ENCODE measurements at places on chromosomes 13 and 19.

DNA sequence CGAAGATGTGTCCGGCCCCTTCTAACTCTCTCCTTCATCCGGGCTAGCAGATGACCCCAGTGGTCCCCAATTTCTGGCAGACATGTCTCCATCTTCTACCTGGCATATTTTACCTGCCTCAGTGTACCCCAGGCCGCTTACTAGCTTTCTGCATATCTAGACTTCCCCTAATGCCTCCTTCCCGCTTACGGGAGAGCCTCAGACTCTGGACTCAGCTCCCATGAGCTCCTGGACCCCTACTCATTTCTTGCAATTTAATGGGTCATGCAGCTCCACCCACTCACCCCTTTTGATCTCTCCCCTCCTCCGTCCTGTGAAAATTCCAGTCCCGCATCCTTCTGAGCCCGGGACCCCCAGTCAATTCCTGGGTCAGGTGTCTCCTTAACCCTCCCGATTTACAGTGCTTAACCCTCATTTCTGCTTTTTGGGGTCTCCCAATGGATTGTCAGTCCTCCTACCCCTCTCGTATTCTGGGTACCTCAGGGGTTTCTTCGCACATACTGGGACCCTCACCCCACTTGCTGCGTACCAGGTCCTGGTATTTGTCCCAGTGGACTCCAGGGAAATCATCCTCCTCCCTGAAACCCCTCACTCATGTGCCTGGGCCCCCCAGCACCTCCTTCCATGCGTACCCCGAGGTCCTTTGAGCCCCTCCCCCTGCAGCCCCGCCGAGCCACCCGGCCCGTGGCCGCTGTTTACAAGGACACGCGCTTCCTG, 500 bp upstream of the JUNB start:
- DNase-seq, result no peak
- H3K4me3 ChIP-seq, result no peak overlapping the region
- peaks cover 25% of the 10 kb centered on the region for H3K4me1 ChIP-seq

GRCh38 chr13:27088619-27089018, 83.0 kb downstream of the USP12 start:
- no peaks in the 10 kb centered on the region for H3K4me1 ChIP-seq
- no peaks in the 10 kb centered on the region for H3K27me3 ChIP-seq
- no peak for DNase-seq
- no peak overlapping the region for H3K4me3 ChIP-seq
- H3K36me3 ChIP-seq, result no peaks in the 10 kb centered on the region

- DNase-seq, result no peak
- no peak overlapping the region for H3K27ac ChIP-seq
- no peaks in the 10 kb centered on the region for H3K4me1 ChIP-seq
- H3K4me3 ChIP-seq, result no peak overlapping the region
Measured at GRCh38 chr13:51502153-51502651, 49.4 kb upstream of the INTS6 start.

- no peaks in the 10 kb centered on the region for H3K36me3 ChIP-seq
- H3K4me1 ChIP-seq, result no peaks in the 10 kb centered on the region
- H3K27me3 ChIP-seq, result no peaks in the 10 kb centered on the region
- no peak overlapping the region for H3K4me3 ChIP-seq
- DNase-seq, result no peak
Measured at GRCh38 chr13:97752961-97753668, 200.4 kb upstream of the IPO5 start.

GRCh38 chr13:40819797-40820315, 30.4 kb downstream of the SLC25A15 start:
- H3K36me3 ChIP-seq, result no peaks in the 10 kb centered on the region
- H3K4me3 ChIP-seq, result no peak overlapping the region
- H3K4me1 ChIP-seq, result no peaks in the 10 kb centered on the region
- no peak for DNase-seq
- no peak overlapping the region for H3K27ac ChIP-seq

DNA sequence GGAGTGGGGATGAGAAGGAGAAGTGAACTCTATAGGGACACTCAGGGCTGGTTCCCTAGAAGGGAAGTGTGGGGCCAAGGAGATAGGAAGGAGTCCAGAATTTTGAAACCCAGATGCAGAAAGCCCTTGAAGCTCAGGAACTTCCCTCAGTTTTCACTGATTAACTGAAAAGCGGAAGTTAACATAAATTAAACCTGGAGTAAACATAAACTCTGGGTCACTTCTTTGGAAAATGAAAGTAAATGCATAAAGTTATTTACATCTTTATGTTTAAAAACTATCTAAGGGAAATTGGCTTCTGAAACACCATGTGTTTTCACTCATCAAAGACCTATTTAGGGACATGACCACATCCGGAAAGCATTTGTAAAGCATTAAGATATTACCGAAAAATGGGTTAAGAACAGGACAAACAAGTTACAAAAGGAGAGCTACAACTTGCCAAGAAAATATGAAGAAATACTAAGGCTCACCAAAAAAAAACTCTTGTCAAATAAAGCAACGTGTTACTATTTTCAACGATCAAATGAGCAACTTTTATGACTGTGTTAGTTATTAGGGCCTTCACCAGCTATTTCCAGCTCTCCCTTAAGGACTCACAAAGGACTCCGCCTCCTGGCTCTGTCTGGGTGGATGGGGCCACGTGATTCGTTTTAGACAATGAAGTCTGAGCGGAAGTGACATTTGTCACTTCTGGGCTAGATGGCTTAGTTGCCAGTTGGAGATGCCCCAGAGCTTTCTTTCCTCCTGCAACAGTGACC, 439.1 kb upstream of the ZNF507 start:
- H3K4me1 ChIP-seq, result peaks cover 11% of the 10 kb centered on the region
- H3K36me3 ChIP-seq, result no peaks in the 10 kb centered on the region

DNA sequence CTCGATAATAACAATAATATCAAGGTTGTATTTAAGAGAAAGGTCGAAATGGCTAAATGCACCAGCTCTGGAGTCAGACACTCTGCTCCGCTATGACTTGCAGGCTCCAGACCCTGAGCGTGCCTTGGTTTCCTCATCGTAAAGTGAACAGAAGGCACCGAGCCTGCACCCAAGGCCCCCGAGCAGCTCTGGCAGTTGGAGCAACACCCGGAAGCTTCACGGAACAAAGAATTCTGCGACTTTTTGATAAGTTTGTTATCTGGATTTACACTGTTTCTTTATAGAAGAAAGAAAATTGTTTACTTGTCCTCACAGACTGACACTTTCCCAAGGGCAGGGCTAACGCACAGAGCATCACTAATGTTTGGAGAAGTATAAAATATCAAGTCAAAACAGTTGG, 4.4 kb downstream of the GRTP1 start:
- DNase-seq, result no peak
- H3K36me3 ChIP-seq, result no peaks in the 10 kb centered on the region
- H3K27ac ChIP-seq, result no peak overlapping the region
- no peak overlapping the region for H3K4me3 ChIP-seq
- H3K27me3 ChIP-seq, result no peaks in the 10 kb centered on the region

- H3K27ac ChIP-seq, result no peak overlapping the region
- H3K27me3 ChIP-seq, result peaks cover 4% of the 10 kb centered on the region
- H3K36me3 ChIP-seq, result no peaks in the 10 kb centered on the region
- DNase-seq, result peak; percentile 48
- H3K4me1 ChIP-seq, result no peaks in the 10 kb centered on the region
Measured at GRCh38 chr13:111474136-111475002, 153.9 kb downstream of the TEX29 start.

DNA sequence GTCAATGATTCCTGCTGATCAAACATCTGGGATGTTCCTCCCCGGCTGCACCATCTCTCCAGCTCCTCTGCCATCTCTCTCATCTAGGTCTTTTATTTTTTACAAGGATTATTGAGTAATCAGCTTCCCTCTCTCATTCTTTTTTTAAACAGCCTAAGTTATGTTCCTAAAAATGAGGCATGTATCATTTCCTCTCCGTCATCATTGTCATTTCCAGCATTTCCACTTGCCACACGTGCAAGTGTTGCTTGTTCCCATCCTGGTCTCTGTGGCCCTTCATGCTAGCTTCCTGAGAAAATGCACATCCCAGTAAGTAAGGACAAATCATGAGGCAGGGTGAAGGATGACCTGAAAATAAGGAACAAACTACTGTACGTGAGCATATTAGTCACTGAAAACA, 102.7 kb upstream of the POSTN start:
- no peak overlapping the region for H3K27ac ChIP-seq
- no peak for DNase-seq
- no peaks in the 10 kb centered on the region for H3K27me3 ChIP-seq
- no peaks in the 10 kb centered on the region for H3K4me1 ChIP-seq
- no peak overlapping the region for H3K4me3 ChIP-seq

GRCh38 chr13:36666477-36667229, 7.2 kb upstream of the SERTM1 start:
- H3K4me3 ChIP-seq, result no peak overlapping the region
- H3K4me1 ChIP-seq, result no peaks in the 10 kb centered on the region
- H3K27ac ChIP-seq, result no peak overlapping the region
- DNase-seq, result no peak

- H3K27ac ChIP-seq, result no peak overlapping the region
- H3K4me3 ChIP-seq, result no peak overlapping the region
- DNase-seq, result no peak
- no peaks in the 10 kb centered on the region for H3K36me3 ChIP-seq
Measured at GRCh38 chr13:103238441-103238840, 172.2 kb upstream of the SLC10A2 start.

DNA sequence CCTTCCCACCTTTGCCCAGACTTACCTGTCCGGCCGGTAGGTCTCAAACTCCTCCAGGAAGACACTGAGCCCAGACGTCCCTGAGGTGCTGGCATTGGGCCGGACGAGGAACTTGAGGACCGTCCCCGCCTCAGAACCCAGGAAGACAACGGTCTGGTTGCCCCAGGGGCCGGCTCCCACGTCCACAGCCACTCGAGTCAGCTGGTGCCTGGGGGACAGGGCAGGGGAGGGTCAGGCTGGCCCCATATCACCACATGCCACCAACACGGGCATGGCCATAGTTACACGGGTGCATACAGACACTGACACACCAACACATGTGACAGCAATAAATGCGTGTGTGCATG, 8.4 kb upstream of the LRG1 start:
- H3K4me1 ChIP-seq, result no peaks in the 10 kb centered on the region
- no peaks in the 10 kb centered on the region for H3K27me3 ChIP-seq
- no peak overlapping the region for H3K27ac ChIP-seq
- no peak for DNase-seq
- no peak overlapping the region for H3K4me3 ChIP-seq

DNA sequence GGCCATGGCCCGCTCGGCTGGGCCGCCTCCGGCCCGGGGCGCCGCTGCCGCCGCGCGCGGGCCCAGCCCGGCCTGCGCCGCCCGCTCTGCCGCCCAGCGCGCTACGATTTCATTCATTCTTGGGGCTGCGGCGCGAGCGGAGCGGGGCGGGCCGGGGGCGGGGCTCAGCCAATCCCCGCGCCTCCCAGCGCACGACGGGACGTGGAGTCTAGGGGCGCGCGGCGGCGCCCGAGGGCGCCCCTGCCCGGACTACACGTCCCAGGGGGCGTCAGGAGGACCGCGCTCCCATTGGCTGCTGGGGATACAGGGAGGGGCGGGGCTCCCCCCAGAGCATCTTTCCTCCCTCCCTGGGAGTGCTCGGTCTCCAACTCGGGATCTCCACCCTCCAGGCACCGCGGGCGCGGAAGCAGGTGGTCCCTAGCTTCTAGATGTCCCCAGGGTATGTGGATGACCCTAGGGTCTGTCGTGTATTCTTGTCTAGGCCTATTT, 5.6 kb upstream of the DPF1 start:
- no peak overlapping the region for H3K27ac ChIP-seq
- no peaks in the 10 kb centered on the region for H3K36me3 ChIP-seq
- DNase-seq, result peak; percentile 42

GRCh38 chr13:29125191-29125933, 305.2 kb downstream of the MTUS2 start:
- H3K27me3 ChIP-seq, result no peaks in the 10 kb centered on the region
- no peaks in the 10 kb centered on the region for H3K36me3 ChIP-seq
- no peak for DNase-seq
- H3K27ac ChIP-seq, result no peak overlapping the region
- no peaks in the 10 kb centered on the region for H3K4me1 ChIP-seq

DNA sequence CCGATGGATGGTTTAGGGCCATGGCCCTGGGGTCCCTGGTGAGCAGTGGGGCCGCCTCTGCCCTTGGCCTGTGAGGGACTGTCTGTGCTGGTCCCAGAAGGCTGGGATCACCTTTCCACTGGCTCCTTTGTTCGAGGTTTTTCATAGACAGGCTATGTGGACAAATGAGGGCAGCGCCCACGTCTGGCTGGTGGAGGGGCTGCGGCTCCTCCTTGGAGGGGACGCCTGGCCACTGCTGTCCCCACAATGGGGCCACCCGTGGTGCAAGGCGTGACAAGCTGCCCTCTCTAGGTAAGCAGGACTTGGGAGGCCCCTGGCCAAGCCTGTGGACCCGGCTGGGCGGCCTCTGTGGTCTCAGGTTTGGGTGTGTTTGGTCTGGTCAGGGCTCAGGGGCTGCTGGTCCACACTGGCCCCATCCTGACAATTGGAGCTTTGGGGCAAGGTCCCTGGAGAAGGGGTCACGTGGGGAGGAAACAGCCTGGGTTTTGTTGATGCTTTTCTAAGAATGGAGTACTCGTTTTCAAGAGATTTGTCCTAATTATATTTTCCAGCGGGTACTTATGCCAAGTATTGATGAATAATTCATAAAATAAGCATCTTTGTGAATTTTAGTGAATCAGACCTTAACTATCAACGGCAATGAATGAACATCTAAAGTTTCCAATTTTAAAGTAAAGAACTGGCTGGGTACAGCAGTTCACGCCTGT, 33.3 kb downstream of the MCF2L start:
- H3K27ac ChIP-seq, result peak overlapping the region; percentile 75
- no peaks in the 10 kb centered on the region for H3K27me3 ChIP-seq
- H3K36me3 ChIP-seq, result no peaks in the 10 kb centered on the region
- DNase-seq, result no peak
- H3K4me1 ChIP-seq, result no peaks in the 10 kb centered on the region

DNA sequence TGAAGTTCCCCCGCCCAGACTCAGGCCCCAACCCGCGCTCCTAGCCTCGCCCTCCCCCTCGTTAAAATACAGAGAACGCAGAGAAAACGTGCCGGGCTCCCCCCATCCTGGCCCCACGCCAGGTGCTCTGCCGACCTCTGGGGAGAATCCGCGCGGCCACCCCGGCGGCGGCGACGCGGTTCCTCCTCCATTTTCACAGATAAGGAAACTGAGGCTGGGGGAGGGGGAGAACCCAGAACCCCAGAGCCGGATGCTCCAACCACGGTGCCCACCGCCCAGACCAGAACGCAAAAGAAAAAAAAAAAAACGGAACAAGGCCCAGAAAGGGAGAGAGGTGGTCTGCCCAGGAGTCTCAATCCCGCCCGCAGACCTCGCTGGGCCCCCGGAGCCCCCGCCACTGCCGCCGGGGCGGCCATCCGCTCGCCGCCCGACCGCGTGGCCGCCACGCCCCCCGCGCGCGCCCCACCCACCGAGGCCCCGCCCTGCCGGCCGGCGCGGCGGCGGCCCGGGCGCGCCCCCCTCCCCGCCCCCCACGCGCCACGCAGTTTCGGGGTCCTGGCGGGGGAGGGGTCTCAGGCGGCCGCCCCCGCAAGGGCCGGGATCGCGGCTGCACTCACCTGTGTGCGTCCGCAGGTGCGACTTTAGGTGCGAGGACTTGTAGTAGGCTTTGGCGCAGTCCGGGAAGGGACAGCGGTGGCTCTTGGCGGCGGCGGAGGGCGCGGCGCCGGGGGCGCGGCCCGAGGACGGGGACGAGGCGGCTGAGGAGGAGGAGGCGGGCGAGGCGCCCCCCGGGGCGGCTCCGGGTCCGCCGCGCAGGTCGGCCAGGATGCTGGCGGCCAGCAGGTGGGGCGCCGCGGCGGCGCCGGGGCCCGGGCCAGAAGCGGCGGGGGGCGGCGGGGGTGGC, 703 bp downstream of the KLF16 start:
- H3K36me3 ChIP-seq, result no peaks in the 10 kb centered on the region
- no peaks in the 10 kb centered on the region for H3K27me3 ChIP-seq
- H3K27ac ChIP-seq, result no peak overlapping the region
- no peak for DNase-seq
- H3K4me1 ChIP-seq, result peaks cover 26% of the 10 kb centered on the region
- peak overlapping the region; percentile 86 for H3K4me3 ChIP-seq
